CD4-positive, alpha-beta T cell treated with Interleukin-17A for 1 hour (primary cell): ENCODE measurements at places on chromosomes 3 and 15.
A peak's percentile ranks its signal among the peaks of the same experiment; 100 is the strongest.

GRCh38 chr15:72770673-72771328 is 12.8 kb downstream of the ADPGK start:
- DNase-seq, result peak; percentile 5

DNA sequence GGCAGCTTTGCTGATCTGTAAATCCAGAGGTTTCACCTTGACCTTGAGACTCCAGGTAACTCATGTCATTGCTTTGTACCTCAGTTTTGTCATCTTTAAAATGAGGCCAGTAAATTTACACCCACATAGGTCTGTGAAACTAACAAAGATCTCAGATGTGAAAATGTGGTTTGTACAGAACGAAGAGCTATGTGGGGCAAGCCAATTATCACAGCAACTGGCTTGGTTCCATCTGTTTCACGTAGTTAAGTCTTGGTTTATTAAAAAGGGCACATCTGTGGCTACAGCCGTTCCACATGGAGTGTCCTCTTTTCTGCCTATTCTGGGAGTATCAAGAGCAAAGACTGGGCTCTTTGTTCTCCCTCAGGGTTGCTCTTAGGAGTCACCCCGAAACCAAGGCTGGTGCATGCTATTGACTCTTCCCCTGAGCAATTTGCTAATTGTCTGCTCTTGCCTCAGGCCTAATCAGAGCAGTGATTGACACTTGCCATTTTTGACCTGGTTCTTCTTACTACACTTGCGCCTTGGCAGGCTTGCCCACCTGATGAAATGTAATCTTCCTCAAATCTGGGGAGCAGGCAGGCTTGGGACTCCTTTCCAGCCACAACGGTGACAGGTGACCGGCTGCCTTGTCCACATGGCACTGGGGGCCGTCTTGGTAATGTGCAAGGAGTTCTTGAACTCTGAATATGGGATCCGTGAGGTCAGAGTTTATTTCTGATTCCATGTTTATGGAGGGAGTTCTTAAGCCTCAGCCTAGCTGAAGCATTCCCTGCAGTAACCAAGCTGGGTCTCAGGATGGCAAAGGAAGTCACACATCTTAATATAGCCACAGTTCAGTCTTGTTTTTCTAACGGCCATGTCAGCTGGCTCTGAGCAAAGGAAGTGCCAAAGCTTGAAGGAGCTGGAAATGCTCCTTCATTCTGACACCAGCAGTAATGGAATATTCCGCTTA is 40.1 kb downstream of the EAF1 start:
- peak; percentile 11 for DNase-seq

DNA sequence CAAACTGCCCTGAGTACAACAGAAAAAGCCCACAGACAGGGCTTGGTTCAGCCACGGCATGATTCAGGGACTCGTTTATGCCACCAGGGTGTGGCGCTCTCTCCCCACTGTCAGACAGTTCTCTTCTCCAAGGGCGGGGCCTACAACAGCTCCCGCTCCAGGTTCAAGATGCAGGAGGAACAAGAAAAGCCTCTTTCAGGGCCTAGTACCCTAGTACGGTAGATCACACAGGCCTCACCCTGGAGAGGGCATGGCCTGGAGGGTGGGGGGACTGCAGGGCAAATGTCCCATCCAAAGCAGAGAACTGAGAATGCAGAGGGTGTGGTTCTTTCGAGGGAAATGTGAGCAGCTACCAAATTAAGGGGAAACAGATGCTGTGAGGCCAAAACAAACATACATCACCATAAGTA is 12.0 kb downstream of the MESD start:
- DNase-seq, result peak; percentile 51

- DNase-seq, result no peak
Observed at GRCh38 chr3:39104961-39105686, 2.3 kb downstream of the GORASP1 start.

GRCh38 chr3:189602471-189602870 is 28.7 kb upstream of the TP63 start:
- no peak for DNase-seq

- no peak for DNase-seq
Observed at GRCh38 chr3:105714453-105714852, 154.4 kb downstream of the CBLB start.

DNA sequence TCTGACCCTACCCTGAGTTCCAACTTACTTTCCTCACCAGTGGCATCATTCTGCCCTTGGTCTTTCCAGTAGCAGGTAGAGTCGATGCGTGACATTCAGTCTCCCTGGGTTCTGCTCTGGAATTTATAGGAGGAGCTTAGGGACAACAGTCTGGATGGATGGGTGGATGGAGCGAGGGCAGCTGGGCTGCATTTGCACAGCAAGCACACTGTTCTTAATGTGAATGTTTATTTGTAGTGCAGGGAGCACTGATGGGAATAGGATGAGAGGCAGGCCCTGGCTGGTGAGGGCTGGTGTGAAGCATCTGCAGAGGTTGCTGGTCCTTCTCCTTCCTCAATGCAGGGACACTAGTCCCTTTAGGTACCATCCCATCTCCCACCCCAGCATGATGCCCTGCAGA is 176.2 kb downstream of the EPHB1 start:
- no peak for DNase-seq

- DNase-seq, result no peak
Observed at GRCh38 chr3:144341471-144341870, 369.8 kb downstream of the DIPK2A start.

DNA sequence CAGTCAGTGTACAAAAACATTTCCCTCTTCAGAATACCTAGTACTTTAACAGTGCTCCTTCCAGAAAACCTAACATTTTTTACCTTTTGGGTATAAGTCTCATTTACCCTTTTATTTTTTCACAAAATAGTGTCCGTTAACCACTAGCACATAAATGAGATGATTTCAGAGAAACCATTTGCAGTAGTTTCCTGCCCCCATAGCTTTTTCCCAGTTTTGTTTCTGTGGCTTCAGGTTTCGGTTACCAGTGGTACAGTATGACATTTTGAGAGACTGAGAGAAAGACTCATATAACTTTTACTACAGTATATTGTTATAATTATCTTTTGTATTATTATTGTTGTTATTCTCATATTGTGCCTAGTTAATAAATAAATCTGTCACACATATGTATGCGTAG is 6.2 kb upstream of the RBMS3 start:
- no peak for DNase-seq

- DNase-seq, result no peak
Observed at GRCh38 chr15:57902155-57902554, 163.4 kb downstream of the ALDH1A2 start.

- peak; percentile 31 for DNase-seq
Observed at GRCh38 chr3:44510000-44510368, 32.5 kb upstream of the ZNF445 start.

DNA sequence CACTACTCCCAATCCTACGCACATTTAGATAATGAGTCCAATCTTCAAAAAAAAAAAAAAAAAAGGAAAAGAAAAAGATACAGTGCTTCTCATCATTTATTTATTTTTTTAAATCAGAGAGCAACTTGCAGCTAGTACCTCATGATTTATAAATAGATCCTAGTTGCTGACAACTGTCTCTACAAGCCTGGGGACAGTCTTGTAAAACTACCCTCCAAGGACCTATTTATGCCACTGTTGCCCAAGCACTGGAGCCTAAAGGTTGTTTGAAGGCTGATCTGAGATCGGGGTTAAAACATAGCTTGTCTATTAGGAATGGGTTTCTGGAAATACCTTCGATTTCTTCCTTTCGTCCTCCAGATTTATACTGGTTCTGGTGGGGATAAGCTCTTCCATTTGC is 14.7 kb downstream of the GABRR3 start:
- no peak for DNase-seq
